AG20443 (cell line): ENCODE measurements at places on chromosomes 7 and 10.

GRCh38 chr7:30869794-30870611, 41.6 kb upstream of the AQP1 start:
- DNase-seq = no peak

GRCh38 chr10:29346296-29347001, 57.6 kb downstream of the LYZL1 start:
- no peak for DNase-seq

DNA sequence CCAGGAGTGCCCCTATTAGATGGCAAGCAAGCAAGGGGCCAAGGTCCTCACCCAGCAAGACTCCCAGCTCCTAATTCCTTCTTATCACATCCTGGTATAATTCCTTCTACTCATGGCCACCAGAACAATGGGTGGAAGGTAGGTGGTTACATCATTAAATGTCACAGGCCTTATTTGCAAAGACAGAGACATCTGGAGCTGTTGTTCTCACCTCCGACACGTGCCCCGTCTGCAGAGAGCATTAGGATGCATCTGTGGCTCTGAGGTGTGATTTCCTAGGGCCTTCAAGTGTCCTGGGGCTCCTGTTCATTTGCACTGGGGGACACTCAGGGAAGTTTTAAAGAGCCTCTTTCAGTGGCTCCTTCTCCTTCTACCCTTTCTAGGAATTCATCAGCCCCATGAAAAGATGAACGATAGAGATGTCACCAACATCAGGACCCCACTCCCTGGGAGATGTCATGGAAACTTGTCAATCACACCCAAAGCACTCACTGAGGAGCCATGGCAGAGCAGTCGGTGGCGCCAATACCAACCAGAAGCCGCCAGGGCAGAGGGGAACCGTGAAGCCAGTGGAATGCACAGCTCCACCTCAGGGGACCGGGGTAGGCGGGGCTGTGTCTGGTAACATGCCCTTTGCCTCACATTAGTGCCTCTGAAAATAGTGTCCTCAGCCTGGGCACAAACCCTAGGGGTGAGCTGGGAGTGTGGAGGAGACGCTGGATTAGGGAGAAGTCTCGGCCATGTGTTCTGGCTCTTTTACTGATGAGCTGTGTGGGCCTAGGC, 2.9 kb upstream of the ATP6V0E2 start:
- no peak for DNase-seq

- DNase-seq = peak; percentile 83
Measured at GRCh38 chr10:94279835-94280709, 82.7 kb downstream of the NOC3L start.

GRCh38 chr7:152133804-152134203, 108.3 kb downstream of the GALNT11 start:
- DNase-seq = no peak

DNA sequence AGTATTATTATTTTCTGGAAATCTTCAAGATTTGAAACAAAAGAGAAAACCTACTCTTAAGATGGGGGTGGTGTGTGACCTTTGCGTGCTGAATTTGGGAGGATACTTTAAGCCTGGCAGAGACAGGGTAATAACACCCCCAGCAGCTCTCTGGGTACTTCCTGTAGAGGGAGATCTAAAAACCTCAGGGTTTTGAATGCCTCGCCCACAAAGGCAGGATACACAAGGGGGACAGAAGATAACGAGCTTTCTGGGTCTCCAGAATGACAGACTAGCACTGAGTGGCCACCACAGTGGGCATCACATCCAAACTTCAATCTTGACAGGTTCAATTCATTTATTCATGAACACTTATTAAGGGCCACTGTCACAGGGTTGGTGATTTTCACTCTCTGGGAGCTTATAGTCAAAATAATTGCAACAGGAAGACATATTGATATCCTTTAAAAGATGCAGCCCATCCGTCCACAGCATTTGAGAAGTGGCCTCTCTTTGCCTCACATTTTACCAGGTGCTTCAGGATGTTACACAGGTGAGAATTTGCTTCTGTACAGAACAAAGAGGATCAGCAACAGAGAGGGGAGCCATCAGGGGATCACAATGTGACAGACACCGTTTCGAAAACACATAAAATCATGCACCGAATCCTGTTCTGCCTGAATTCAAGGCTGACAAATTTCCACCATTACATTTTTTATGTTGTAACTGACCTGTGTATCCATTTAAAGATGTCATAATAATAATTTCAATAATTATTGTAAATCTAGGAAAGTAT, 14.3 kb downstream of the CPA1 start:
- DNase-seq = no peak

DNA sequence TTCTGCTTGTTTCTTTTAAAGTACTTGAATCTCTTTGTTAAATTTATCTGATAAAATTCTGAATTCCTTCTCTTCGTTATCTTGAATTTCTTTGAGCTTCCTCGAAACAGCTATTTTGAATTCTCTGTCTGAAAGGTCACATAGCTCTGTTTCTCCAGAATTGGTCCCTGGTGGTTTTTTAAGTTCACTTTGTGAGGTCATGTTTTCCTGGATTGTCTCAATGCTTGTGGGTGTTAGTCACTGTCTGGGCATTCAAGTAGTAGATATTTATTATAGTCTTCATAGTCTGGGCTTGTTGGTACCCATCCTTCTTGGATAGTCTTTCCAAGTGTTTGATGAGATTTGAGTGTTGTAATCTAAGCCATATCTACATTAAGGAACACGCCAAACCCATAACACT, 1060.6 kb downstream of the LRMDA start:
- DNase-seq = peak; percentile 23
